Midbrain (tissue), 1 donor: ENCODE measurements at places on chromosomes 1 and 21.

GRCh38 chr1:202836623-202837403 lies 26.1 kb downstream of the PCAT6 start:
- no peak for DNase-seq

GRCh38 chr1:74340656-74341055 lies 105.5 kb downstream of the TNNI3K start:
- DNase-seq, result no peak

GRCh38 chr1:63984257-63984929 lies 210.6 kb downstream of the ROR1 start:
- no peak for DNase-seq

DNA sequence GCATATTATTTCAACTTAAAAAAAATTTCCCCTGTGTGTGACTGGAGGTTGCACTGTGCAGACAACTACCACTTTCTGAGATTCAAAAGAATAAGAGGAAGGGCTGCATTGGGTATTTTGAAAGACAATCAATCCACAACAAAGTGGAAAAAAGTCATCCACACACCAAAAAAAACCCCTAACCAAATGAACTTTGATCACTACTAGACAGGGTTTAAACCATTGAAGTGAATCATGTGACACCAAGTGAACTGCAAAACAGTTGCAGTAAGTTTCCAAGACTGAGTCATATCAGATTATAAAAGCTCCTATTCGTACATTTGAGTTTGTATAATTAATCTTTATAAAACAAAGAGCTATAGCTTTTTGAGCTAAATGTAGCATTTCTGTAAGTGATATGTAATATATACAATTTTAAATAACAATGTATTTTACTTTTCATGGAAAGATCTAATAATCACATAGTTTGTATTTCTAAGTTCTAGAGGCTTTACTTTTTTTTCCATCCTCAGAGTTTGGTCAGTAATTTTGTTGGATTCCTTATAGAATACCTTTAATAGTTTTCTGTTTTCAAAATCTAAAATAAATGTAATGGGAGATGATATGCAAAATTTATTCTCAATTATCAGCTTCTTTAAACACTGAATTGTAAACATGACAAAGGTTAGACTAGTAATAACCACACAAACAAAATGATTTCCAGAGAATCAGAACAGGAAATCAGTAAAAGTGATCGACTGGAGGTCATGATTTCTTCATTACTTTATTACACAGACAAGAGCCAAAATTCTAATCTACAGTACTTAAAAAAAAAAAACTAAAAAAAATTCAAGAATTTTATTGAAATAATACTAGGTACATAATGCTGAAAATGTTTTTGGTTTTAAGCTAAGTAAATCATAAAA lies 50.5 kb upstream of the GFI1 start:
- no peak for DNase-seq

DNA sequence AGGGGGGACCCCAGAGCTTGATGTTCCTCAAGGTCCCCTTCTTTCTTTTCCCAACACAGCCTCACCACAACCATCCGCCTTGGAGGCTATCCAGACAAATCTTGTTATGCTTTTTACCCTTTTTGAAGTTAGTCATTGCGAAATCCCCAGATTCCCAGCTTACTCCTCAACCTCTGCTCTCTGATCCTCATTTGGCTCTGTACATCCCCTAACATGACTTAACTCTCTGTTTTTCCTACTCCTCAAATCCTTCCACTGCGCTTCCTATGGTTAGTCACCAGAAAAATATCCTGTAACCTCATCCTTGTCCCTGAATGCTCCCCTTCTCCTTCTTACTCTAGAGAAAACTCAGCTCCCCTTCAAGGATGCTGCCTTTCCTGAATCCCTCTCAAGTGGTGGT lies 189.1 kb upstream of the POU3F1 start:
- DNase-seq, result no peak

- no peak for DNase-seq
Measured at GRCh38 chr1:94759188-94759587, 61.0 kb upstream of the SLC44A3 start.
